ENCODE measurements at places on chromosomes 1 and 21.

GRCh38 chr21:45551316-45551715 lies 9.1 kb upstream of the SLC19A1 start:
- DNase-seq, result no peak

DNA sequence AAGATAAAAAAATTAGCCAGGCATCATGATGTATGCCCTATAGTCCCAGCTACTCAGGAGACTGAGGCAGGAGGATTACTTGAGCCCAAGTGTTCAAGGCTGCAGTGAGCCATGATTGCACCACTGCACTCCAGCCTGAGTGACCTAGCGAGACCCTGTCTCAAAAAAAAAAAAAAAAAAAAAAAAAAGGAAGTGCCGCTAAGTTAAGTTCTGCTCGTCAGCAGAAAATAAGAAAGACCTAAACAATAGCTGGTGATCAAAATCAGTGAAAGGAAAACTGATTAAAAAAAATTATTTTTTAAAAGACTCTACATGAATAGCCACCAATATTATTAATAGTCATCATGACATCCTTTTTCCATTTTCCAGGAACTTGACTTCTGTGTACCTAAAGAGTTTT lies 44.2 kb upstream of the MTR start:
- DNase-seq, result no peak

GRCh38 chr21:20010691-20011200 lies 987.5 kb upstream of the NCAM2 start:
- no peak for DNase-seq

DNA sequence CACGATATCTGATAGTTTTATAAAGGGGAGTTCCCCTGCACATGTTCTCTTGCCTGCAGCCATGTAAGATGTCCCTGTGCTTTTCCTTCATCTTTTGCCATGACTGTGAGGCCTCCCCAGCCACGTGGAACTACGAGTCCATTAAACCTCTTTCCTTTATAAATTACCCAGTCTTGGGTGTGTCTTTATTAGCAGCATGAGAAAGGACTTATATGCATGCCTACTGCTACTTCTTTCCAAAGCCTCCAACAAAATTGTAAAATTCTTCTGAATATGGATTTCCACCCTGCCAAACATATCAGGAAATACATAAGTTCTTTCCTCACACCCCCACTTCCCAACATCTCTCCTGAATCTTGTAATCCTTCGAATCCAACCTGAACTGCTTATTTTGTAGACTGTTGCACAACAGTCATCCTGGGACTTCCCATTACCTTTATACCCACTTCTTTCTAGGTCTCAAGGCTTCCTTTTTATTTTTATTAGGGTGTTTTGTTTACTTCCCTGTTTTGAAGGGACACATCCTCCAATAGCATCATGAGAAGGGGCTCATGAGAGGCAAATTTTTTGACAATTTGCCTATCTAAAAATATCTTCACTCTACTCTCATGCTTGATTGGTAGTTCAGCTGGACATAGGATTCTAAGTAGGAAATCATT lies 67.5 kb upstream of the MUTYH start:
- no peak for DNase-seq

DNA sequence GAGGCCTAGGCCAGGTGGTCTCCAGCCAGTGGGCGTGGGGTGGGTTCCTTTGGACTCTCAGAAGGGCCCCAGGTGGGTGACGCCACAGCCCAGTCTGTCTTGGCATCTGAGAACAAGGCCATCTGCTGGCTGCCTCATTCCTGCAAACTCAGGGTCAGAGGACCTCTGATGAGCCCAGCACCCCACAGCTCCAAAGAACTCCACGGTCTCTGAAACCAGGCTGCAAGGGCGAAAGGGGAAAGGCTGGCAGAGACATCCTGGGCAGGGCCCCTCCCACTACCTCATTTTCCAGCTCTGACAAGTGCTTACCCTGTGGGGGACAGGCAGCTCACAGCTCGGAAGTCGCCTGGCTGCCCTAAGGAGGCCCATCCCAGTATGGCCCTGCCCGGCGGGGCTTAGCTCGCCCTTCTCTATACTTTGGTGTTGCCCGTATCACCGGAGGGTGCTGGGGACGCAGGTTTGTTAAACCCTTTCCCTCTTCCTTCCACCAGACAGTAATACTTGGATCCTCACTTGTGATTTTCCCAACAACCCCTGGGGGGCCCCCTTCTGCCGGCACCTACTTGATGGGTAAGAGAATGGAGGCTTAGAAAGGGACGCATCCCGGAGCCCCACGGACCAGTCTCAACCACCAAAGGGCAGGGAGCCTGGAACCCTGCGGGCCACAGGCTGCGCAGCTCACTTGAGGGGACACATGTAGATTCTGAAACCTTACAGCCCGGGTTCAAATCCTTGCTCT lies 10.9 kb upstream of the EDN2 start:
- DNase-seq, result no peak

All from activated naive CD4-positive, alpha-beta T cell treated with anti-CD3 and anti-CD28 coated beads, Interleukin-2, amount 50 U/mL, for 16 hours (primary cell).